ENCODE measurements at places on chromosomes 7 and 10. TPM values are rescaled to one million over a fixed set of nuclear protein-coding genes. Genes with fewer than 3 reads are reported as not detected.

The TPK1 gene
- total RNA-seq, result 2.5 TPM

The CRYGN gene
- not detected for total RNA-seq

The NANOS1 gene
- 2.8 TPM for total RNA-seq

The LRRN3 gene
- total RNA-seq, result not detected

The SPDYE8 gene
- total RNA-seq, result not detected

The NSUN5 gene
- 55.3 TPM for total RNA-seq

The HOXA10 gene
- 8.6 TPM for total RNA-seq

The CYP2C19 gene
- not detected for total RNA-seq

The KLF6 gene
- 67.3 TPM for total RNA-seq

The KLF14 gene
- 0.05 TPM for total RNA-seq

The SNCG gene
- 6.6 TPM for total RNA-seq

The NUDCD3 gene
- 58.6 TPM for total RNA-seq

The IL2RA gene
- total RNA-seq, result not detected

The DPP6 gene
- total RNA-seq, result not detected

The HDAC9 gene
- 0.29 TPM for total RNA-seq

The TAS2R4 gene
- 0.33 TPM for total RNA-seq

The TMEM236 gene
- total RNA-seq, result 0.08 TPM

The MALSU1 gene
- 84.8 TPM for total RNA-seq

The AGAP9 gene
- 12.1 TPM for total RNA-seq

The DNAJC12 gene
- total RNA-seq, result 55.6 TPM

The FEZF1 gene
- total RNA-seq, result not detected

The AASS gene
- total RNA-seq, result not detected

The CYP2E1 gene
- total RNA-seq, result 0.19 TPM

The ASB10 gene
- not detected for total RNA-seq

The OR2F2 gene
- not detected for total RNA-seq

The PI4K2A gene
- 31.9 TPM for total RNA-seq

The KCNIP2 gene
- total RNA-seq, result 1.1 TPM

The MYL10 gene
- total RNA-seq, result not detected

The SRGN gene
- total RNA-seq, result 59.5 TPM

The HTR5A gene
- not detected for total RNA-seq
